ENCODE measurements at places on chromosomes 3 and 15. TPM values are rescaled to one million over a fixed set of nuclear protein-coding genes. Genes with fewer than 3 reads are reported as not detected.

The SPINT1 gene
- total RNA-seq: 290 TPM

The GHSR gene
- not detected for total RNA-seq

- no peak for DNase-seq
Measured at GRCh38 chr3:22730701-22731100, 472.4 kb upstream of the UBE2E2 start.

DNA sequence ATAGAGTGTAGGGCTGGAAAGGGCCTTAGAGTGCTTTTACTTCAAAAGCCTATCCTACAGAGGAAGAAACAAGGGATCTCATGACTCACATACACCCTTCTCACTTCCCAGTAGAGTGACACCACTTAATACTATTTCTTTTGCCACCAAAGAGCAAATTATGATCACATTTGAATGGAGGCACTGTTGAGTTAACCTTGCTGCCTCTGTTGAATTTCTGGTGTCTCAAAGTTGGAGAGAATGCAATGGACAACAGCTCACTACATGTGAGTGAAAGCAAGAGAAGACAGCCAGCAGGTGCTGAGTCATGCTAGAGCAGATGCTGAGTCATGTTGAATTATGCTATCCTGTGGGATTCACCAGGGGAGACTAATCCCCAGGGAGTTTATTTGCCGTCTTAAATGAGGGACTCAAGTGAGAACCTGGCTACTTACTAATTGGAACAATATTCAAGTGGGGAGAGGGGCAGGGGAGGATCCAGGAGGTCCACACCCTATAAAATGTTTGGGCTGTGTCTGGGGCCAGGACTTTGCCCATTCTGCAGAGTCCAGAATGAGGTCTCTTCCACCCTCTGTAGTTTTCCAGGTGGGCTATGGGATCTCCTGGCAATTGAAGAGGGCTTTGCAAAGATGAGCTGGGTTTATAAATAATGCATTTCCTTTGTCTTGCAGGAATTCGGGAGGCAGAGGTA is 35.8 kb downstream of the ST8SIA2 start:
- peak; percentile 9 for DNase-seq

DNA sequence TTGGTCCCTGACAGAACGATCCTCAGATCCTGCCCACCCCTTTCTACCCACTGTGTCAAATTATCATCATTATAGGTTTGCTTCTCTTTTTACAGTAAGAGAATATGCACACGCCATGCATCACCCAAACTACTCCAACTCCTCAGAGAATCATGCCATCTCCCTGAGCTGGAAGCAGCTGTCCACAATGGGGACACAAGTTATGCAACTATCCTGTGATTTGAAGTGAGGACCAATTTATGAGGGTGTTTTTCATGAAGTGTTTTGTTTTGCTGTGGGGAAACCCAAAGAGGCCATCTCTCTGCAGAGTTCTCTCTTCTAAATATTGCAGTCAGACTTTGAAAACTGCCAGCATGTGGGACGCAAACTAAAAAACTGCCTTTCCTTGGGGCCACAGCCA is 35.8 kb upstream of the TNFSF10 start:
- no peak for DNase-seq

GRCh38 chr3:30146978-30147377 is 459.4 kb upstream of the TGFBR2 start:
- DNase-seq: no peak

Measured in Caco-2 (cell line).